ENCODE measurements at places on chromosomes 5 and 9.
A peak's percentile ranks its signal among the peaks of the same experiment; 100 is the strongest.

GRCh38 chr5:146313027-146313426 lies 25.6 kb upstream of the POU4F3 start:
- DNase-seq = no peak

- DNase-seq = no peak
Measured at GRCh38 chr5:6582507-6583048, 50.3 kb downstream of the NSUN2 start.

- no peak for DNase-seq
Measured at GRCh38 chr5:41240985-41241384, 27.7 kb upstream of the C6 start.

DNA sequence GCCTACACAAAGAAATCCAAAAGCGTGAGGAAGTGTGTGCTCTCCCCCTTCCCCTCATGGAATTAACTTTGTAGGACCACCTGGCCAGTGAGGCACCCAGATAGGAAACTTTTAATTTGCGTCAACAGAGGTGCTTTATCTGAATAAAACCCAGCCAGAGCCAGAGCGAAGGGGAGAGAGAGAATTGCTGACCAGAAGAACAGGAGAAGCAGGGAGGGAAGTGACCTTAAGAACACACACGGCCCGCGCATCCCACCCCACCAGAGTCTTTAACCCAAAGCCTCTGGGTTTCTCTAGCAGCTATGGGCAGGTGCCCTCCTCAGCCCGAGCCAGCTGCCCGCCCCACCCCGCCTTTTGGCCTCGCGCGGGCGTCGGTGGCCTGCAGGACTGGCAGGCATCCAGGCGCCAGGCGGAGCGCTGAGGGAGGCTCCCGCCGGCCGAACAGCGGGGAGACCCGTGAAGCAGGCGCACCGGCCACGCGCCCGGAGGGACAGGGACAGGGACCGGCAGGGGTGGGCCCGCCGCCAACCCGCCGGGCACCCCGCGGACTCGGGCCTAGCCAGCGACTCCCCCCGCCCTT lies 580 bp downstream of the ERAP1 start:
- DNase-seq = peak; percentile 52

GRCh38 chr5:39053189-39053588 lies 21.0 kb downstream of the RICTOR start:
- DNase-seq = no peak

GRCh38 chr5:78959767-78960166 lies 25.3 kb downstream of the ARSB start:
- no peak for DNase-seq

DNA sequence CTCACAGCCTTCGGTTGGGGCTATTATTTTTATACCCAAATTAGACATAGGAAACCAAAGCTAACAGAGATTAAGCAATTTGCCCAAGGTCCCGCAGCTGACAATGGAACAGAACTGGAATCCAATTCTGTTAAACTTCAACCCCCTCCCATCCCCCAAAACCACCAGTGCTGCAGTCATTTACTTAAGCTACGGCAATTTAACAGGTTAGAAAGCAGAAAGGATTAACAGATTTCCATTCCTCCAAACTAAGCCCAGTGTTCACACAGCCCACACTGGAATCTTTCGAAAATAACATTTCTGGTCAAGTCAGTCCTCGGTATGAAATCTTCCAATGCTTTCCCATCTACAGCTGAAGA lies 1023.1 kb upstream of the DMAC1 start:
- DNase-seq = no peak

DNA sequence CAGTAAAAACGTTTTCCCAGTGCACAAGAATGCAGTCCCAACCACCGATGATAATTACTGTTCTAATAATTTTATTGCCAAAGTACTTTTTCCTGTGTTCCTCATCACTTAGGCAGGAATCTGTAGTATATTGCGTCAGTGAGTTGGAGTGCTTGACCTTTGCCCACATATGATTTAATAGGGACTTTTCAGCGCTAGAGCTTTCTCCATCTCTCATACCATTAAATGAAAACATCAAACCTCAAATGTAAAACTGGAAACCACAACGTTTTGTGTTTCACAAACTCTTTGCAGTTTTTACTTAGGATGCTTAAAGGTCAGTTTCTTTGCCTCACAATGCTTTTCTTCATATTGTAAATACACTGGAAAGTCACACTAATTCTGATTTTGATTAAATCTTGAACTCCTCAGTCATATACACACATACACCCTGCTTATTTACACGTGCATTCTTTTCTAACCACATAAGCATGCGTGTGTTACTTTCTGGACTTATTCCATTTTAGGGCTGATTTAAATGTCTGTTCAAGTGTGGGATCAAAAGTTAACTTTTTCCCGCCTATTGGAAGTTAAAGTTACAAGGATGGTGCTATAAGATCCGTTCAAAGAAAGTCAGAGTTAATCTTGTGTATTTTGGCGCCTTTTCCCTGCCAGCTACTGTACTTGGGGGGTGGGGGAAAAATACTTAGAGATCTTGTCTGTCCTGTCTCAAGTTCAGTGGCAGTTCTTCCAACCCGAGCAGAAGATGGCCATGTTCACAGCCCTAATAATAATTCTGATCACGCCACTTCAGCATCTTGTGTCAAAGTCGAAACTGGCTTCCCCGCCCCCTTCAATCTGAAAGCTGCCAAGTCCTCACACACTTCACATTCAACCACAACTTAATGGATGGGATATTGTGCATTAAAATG lies 6.6 kb upstream of the NFIB start:
- DNase-seq = no peak

- no peak for DNase-seq
Measured at GRCh38 chr5:116572350-116573278, 2.0 kb downstream of the SEMA6A start.

DNA sequence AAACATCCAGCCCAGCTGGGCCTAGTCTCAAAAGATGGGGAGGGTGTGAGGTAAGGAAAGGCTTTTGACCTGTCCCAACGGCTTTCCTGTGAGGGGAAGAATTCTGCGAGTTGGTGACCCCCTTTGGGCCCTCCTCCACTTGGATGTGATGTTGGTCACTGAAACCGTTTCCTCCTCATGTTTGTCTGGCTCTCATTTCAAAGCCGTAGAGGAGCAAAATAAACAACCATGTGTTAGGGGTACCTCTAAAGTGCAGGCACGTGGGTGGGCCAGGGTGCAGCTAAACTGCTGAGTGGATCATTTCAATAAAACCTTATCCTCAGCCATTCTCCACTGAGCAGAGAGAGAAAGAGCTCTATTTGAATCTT lies 84.3 kb upstream of the MELK start:
- DNase-seq = no peak

GRCh38 chr5:115354246-115354645 lies 57.8 kb upstream of the CCDC112 start:
- no peak for DNase-seq

- DNase-seq = no peak
Measured at GRCh38 chr9:88387036-88387551, 1.1 kb upstream of the SPIN1 start.

GRCh38 chr5:1171340-1171941 lies 30.0 kb upstream of the SLC6A19 start:
- DNase-seq = no peak

DNA sequence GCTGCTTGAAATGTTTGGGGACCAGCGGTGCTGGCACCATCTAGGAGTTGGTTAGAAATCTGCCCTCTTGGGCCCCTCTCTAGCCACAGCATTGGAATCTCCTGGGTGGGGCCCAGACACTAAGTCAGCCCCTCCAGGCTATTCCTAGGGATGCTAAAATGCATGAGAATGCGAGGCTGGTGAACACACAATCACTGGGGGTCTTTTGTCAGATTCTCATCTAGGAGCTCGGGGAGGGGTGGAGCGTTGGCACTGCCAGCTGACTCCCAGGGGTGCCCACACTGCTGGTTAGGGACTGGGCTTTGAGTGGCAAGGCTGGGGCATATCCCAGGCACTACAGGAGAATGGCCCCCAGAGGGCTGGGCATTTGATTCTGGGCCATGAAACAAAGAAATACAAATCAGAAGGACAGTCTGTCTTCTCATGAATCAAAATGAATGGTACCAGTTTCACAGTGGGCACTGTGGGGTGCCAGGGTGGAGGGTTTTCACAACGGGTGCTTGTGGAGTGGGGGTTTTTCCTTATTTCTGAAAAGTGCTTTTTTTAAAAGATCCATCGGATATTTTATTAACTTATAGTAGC lies 127.8 kb upstream of the RAPGEF1 start:
- no peak for DNase-seq

GRCh38 chr5:76199336-76200318 lies 116.4 kb downstream of the SV2C start:
- DNase-seq = no peak

GRCh38 chr9:134476272-134476941 lies 150.2 kb downstream of the RXRA start:
- DNase-seq = peak; percentile 24

DNA sequence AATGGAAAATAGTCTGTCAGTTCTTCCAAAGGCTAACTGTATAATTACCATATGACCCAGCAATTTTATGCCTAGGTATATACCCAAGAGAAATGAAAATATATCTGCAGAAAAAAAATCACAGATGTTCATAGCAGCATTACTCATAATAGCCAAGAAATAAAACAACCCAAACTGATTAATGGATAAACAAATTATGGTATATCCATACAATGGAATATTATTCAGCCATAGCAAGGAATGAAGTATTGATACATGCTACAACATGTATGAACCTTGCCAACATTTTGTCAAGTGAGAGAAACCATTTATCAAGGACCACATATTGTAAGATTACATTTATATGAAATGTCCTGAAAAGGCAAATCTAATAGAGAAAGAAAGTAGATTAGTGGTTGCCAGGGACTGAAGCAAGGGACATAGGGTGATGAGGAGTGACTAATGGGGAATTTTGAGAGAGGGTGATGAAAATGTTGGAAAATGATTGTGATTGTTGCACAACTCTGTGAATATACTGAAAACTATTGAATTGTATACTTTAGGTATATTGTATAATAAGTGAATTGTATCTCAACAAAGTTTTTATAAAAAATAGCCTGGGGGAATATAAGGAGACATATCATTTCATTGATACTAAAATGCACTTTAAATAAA lies 114.4 kb downstream of the PBX3 start:
- no peak for DNase-seq

GRCh38 chr9:80792726-80793125 lies 896.6 kb downstream of the TLE1 start:
- DNase-seq = no peak

DNA sequence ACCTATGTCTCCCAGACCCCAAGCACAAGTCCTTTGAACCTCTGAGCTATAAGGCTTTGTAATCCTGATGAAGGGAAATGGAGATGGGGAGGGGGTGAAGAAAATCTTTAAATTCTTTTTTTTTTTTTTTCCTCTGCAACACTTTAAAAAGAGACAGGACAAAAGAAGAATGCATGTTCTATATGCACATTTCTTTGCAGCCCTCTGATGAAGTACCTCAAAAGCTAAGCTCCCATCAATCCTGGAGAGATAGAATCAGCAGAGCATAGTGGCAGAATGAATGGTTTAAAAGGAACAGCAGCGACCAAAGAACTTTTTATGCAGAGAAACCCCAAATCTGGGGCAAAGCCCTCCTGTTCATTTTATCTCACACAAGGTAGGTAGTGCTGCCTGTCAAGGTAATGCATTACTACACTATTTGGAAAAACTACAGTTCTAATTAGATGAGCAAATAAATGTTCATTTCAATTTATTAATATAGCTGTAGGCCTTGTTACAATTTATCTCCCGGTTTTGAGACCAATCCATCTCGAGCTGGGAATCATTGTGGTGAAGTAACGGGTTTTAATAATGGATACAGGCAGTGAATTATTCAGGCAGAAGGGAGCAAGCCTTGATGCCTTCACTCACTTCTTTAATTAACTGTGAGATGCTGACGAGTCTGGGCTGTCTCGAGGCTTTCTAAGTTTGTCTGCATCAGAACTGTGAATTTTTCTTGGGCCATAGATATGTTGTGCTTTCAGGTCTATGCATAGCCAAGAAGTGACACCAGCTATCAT lies 173.5 kb upstream of the ZNF608 start:
- no peak for DNase-seq

- no peak for DNase-seq
Measured at GRCh38 chr5:157463621-157464518, 3.9 kb downstream of the NIPAL4 start.

DNA sequence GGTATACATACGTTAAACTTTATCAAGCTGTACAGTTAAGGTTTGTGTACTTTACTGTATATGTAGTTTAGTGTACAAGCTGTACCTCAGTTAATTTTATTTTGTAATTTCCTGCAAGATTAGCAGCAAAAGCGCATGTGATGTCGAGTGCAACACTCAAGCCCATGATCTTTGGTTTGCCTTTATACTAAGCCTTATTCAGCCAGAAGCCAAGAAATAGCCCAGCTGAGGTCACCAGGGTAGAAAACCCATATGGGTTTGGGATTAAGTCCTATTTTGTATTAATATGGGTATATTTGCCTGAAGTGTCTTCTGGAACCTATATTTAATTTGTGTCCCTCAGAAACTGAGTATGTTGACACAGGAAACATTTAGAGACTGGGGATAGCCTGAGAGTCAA lies 59.3 kb downstream of the ZFAND5 start:
- DNase-seq = no peak

Data from CD4-positive, alpha-beta T cell treated with Interleukin-4 for 1 hour (primary cell).